Hindlimb muscle (tissue), 1 donor: ENCODE measurements at places on chromosomes 2 and 18. TPM values are rescaled to one million over a fixed set of nuclear protein-coding genes. Genes with fewer than 3 reads are reported as not detected.
A peak's percentile ranks its signal among the peaks of the same experiment; 100 is the strongest.

The TUBA3E gene
- not detected for polyA plus RNA-seq

- no peak for DNase-seq
Observed at GRCh38 chr18:31430554-31430953, 17.0 kb upstream of the DSG3 start.

DNA sequence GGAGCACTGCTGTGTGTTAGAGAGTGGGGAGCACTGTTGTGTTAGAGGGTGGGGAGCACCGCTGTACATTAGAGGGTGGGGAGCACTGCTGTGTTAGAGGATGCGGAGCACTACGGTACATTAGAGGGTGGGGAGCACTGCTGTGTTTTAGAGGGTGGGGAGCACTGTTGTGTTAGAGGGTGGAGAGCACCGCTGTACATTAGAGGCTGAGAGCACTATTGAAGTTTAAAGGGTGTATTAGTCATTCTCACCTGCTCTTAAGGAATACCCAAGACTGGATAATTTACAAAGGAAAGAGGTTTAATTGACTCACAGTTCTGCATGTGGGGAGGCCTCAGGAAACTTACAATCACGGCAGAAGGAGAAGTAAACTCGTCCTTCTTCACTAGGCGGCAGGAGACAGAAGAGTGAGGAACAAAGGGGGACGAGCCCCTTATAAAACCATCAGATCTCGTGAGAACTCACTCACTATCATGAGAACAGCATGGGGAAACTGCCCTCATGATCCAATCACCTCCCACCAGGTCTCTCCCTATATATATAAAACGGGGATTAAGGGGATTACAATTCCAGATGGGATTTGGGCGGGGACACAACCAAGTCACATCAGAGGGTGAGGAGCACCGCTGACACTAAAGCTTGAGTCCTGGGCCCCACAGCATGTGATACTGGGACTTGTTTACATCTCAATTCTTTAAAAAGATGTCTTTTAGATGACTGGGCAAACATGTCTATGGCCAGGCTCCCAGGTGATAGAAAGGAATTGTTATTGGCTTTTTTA, 19.5 kb upstream of the AGXT start:
- DNase-seq = no peak

DNA sequence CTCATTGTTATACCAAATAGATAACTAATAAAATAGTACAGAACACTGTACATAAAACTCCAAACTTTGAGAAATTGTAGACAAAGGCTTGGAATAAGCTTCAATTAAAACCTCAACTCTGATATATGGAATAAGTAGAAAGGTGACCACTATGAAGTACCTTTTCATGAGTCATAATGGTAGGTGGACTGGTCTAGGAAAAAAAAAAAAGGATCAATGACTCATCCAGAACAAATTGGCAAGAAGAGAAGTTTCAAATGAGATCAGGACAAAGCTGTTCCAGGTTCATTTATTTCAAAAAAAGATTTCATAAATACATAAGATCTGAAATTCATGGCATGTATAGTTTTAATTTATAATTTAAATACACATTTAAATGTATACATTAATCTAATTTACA, 769.7 kb downstream of the SUCLG1 start:
- no peak for DNase-seq

DNA sequence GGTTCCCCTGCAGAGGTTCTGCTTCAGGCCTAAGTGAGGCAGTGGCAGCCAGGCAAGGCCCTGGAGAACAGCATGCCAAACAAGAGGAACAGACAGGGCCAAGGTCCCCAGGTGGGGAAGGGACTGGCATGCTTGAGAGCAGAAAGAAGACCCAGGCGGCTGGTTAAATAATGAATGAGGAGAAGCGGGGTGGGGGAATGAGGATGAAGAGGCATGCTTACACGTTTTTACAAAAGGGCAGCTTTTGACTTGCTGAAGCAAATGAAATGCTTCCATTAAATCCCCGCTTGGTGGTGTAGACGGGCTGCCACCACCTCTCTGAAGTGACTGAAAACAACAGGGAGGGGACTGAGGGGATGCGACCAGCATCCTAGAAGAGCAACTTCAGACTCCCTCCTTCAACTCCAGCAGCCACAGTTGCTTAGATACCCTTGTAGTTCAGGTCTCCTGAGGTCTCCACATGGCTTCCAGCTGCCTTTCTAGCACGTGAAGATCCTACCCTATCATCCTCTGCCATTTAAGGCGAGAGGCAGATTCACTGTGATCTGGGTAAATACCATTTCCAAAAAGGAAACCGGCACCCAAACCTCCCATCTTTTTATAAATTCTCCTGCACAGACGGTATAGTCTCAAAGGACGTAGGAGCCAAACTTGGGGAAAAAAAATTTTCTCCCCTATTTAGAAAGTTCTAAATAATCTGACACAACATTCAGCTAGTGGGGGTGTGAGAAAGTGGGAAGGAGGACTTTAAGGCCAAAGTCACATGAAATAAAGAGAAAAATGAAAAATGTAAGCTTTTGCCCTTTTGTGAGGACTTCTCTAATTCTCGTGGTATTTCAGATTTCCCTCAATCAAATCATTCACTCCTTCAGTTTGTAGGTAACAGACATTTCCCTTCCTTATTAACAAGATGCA, 65.6 kb downstream of the CACNB4 start:
- DNase-seq = no peak

The IFIH1 gene
- polyA plus RNA-seq = 2.8 TPM

GRCh38 chr2:61425605-61426155, 45.2 kb downstream of the USP34 start:
- no peak for DNase-seq

- DNase-seq = no peak
Observed at GRCh38 chr2:134379293-134379692, 125.4 kb downstream of the MGAT5 start.

The PSMG2 gene
- polyA plus RNA-seq = 39.6 TPM

- DNase-seq = no peak
Observed at GRCh38 chr2:72112401-72112800, 35.3 kb downstream of the CYP26B1 start.

GRCh38 chr18:56009411-56009810, 421.4 kb upstream of the TCF4 start:
- no peak for DNase-seq

DNA sequence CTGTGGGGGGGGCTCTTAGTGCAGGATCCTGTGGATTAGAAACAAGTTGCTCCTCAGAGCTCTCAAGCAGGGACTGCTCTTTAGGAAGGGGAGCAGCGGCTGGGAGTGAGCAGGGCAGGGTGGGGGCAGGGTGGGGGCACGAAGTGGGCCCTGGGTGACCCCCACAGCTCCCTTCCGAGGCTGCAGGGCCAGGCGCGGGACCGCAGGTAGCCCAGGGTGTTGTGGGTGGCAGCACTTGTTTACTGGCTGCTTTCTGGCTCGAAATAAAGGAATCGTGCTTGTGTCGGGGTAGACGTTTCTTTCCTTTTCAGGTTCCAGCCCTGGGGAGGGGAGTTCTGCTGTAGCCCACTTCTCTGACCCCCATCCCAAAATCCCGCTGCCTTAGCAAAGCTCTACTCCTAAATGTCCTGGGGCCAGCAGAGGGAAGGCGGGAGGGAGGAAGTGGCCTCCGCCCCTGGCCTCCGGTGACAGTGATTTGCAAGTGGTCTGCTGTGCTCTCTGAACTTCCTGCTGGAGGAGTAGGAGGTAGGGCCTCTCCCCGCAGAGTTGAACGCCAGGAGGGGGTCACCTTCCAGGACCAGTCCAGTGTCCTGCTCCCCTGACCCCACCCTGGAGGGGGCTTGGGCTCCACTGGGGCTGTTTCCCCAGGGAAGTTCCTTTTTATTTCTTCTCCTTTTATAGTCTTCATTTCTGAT, 8.3 kb downstream of the NEU4 start:
- no peak for DNase-seq

GRCh38 chr18:6628187-6628586, 101.3 kb upstream of the ARHGAP28 start:
- DNase-seq = no peak

- peak; percentile 77 for DNase-seq
Observed at GRCh38 chr2:159797543-159798375, at the start of gene CD302. CD302 (minus strand) TSS chr2:159798208; CDS start chr2:159798198, 10 bp downstream.

- DNase-seq = no peak
Observed at GRCh38 chr2:162210385-162210784, 32.9 kb downstream of the FAP start.

DNA sequence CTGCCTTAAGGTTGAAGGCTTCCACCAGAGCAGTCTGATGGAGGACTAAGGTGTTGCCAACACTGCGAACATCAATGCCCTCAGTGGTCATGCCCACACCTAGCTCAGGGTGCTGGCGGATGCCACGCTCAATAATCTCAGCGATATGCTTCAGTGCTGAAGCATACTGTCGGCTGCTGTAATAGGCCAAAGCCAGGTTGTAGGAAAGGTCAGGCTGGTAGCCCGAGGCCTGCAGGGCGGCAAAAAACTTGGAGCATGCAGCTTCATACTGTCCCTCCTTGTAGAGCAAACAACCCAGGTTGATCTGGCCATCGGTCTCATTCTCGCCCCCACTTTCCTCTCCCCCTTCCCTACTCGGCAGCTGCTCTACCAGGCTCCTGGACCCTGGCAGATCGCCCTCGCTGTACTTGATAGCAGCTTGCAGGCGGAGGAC, 159.4 kb downstream of the AGPS start:
- peak; percentile 43 for DNase-seq

The PKDCC gene
- 116 TPM for polyA plus RNA-seq

- DNase-seq = no peak
Observed at GRCh38 chr2:205119136-205119535, 563.2 kb upstream of the NRP2 start.

The MYO7B gene
- 1.4 TPM for polyA plus RNA-seq

The OXER1 gene
- 7.0 TPM for polyA plus RNA-seq

The C2orf66 gene
- 0.23 TPM for polyA plus RNA-seq

The ATP6V1B1 gene
- polyA plus RNA-seq = 1.3 TPM

The SCG2 gene
- polyA plus RNA-seq = not detected

GRCh38 chr2:138333677-138334076, 167.9 kb upstream of the SPOPL start:
- no peak for DNase-seq

The NAT8 gene
- 0.54 TPM for polyA plus RNA-seq

GRCh38 chr18:2939317-2939716, 73.6 kb downstream of the LPIN2 start:
- no peak for DNase-seq

The KRTCAP3 gene
- polyA plus RNA-seq = 1.4 TPM

DNA sequence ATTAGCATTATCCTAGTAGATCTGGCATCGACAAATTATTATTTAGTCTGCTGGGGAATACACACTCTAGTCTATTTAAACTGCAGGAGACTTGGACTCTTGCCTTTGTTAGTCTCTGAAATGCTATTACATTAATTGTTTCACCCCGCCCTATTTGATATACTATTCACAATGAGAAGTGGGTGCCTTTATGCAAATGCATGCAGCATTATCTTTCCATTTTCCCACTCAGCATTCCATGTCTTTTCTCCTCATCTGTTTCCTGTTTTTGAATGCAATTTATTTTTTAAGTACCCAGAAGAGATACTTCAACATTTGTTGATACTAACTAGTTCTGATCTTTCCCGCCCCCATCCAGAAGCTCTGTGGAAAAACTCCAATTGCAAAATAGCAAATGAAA, 395.3 kb upstream of the NXPH2 start:
- DNase-seq = no peak

DNA sequence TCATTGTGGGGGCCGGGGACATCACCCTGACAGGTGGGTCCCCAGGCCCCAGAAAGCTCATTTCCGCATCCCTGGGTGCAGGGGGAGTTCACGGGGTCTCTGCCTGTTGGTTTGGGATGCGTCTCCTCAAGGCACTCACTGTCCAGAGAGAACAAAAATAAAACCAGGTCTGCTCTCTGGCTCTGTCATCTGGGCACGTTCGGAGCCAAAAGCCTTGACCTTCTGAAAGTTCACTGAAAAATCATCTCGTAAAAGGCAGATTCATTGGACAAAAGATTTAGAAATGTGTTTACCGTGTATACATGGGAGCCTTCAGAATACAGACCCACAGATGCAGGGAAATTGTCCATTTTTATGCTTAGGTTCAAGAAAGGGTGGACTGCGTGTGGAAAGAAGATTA, 26.6 kb downstream of the MLPH start:
- no peak for DNase-seq

The SPC25 gene
- polyA plus RNA-seq = 6.7 TPM

- no peak for DNase-seq
Observed at GRCh38 chr18:52888014-52888413, 548.0 kb downstream of the DCC start.

- DNase-seq = no peak
Observed at GRCh38 chr2:39664888-39665591, 677 bp upstream of the TMEM178A start.

DNA sequence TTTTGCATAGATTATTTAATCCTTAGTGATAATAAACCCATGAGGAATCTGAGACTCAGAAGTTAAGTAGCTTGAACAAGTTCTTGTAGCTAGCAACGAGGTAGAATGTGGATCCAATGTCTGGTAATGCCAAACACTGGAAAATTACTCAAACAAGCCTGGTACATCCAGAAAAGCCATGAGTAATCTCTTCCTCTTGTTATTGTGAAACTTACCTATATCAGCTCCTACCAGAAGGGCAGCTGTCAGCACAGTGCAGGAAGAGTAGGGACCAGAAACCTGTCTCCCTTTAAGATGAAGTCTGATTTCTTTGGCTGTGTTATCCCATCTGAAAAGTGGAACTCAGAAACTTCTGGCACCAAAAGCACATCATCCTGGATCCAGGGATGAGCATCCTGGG, 7.7 kb upstream of the SERPINB8 start:
- no peak for DNase-seq

The DSG4 gene
- polyA plus RNA-seq = not detected

GRCh38 chr2:124316881-124317605, 292.0 kb downstream of the CNTNAP5 start:
- DNase-seq = peak; percentile 40

The CD8A gene
- 0.10 TPM for polyA plus RNA-seq

DNA sequence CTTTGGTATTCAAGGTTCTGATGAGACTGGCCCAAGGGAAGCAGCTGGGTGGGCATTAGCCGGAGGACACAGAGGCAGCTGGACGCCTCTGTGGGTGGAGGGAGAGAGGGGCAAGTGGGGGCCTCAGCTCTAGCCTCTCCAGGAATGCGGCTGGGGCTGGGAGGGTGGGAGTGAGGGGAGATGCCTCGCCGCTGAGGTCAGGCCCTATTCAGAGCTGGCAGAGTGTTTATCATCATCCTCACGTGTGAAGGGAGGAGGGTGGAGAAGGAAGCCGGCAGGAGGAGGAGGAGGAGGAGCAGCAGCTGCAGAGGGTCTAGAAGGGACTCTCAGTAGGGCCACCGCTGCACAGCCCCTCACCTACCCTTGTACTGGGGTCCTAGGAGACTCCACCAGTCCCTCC, 43.1 kb downstream of the TNS1 start:
- no peak for DNase-seq

The POLR1B gene
- 12.8 TPM for polyA plus RNA-seq

- no peak for DNase-seq
Observed at GRCh38 chr18:70332694-70333093, 43.8 kb downstream of the SOCS6 start.

- DNase-seq = no peak
Observed at GRCh38 chr18:9869715-9870430, 15.9 kb upstream of the TXNDC2 start.
